ENCODE measurements at places on chromosomes 12 and 14. TPM values are rescaled to one million over a fixed set of nuclear protein-coding genes. Genes with fewer than 3 reads are reported as not detected.

- no peaks in the 10 kb centered on the region for H3K36me3 ChIP-seq
- no peak overlapping the region for H3K4me3 ChIP-seq
- no peaks in the 10 kb centered on the region for H3K27me3 ChIP-seq
- H3K27ac ChIP-seq = peak overlapping the region; percentile 54
These were observed 86.5 kb downstream of the CAND1 start for GRCh38 chr12:67355428-67356379.

- H3K27me3 ChIP-seq = no peaks in the 10 kb centered on the region
- peak; percentile 32 for DNase-seq
- no peak overlapping the region for H3K27ac ChIP-seq
- H3K36me3 ChIP-seq = no peaks in the 10 kb centered on the region
These were observed 30.0 kb downstream of the SLC38A2 start for GRCh38 chr12:46342562-46343033.

- H3K27ac ChIP-seq = no peak overlapping the region
- H3K27me3 ChIP-seq = no peaks in the 10 kb centered on the region
- no peak overlapping the region for H3K4me3 ChIP-seq
- no peak for DNase-seq
These were observed 62.7 kb downstream of the ACTN1 start for GRCh38 chr14:68916358-68916941.

DNA sequence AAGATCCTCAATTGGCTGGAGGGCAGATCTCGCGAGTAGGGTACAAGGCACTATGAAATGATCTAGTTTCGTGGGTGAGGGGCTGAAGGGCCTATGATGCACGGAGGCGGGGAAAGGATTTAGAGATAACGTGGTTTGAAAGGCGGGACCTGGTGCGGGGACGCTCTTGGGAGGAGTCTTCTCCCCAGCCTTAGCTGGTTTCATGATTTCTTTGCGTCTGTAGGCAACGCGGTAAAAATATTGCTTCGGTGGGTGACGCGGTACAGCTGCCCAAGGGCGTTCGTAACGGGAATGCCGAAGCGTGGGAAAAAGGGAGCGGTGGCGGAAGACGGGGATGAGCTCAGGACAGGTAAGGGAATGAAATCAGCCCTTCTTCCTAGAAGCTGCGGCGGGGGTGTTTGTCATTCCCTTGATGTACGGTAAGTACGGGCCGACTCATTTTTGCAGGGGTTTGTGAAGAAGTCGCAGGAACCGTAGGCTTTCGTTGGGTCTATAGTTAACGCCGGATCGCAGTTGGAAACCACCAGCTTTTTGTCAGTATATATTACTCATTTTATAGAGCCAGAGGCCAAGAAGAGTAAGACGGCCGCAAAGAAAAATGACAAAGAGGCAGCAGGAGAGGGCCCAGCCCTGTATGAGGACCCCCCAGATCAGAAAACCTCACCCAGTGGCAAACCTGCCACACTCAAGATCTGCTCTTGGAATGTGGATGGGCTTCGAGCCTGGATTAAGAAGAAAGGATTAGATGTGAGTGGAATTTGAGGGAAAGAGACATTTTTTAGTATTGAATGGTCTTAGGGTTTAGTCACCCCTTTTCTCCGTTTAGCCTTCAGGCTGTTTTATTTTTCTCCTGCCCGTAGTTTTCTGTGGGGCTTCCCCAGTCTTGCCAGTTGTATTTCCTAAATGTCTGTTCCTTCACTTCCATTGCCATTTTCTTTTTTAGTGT is 602 bp downstream of the APEX1 start:
- H3K27me3 ChIP-seq = no peaks in the 10 kb centered on the region
- peaks cover 56% of the 10 kb centered on the region for H3K4me1 ChIP-seq
- H3K36me3 ChIP-seq = no peaks in the 10 kb centered on the region
- DNase-seq = no peak

DNA sequence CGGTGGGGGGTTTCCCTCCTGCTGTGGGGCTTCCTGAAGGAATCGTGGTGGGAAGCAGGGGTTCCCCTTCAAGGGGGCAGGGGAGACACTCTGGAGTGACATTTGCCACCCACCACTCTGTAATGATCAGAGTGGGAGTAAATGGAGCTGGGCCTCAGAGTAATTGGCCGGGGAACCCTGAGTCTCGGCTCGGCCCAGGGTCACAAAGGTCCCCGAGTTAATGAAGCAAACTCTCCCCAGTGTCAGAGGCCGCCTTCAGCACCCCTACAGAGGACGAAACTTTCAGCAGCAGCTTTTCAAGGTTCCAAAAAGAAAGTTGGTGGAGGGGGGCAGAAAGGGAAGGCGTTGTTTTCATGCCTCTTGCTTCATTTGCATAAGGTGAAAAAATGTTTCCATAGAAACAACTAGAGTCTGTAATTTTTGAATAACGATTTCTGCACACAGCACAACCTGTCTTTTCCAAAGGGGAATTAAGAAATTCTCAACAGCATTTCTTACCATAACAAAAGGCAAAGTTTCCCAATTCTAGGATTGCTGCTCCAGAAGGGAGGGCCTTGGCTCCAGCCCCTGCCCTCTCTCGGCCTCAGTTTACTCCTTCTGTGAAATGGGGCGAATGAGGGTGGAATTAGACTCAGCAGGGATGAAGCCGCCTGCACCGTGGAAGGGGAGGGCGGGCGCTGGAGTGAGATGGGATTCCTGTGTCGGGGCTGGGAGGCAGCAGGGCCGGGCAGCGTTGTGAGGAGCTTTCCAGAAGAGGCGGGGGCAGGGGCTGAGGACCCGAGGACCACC is 67.0 kb upstream of the BEGAIN start:
- no peak for DNase-seq
- H3K36me3 ChIP-seq = no peaks in the 10 kb centered on the region
- H3K4me3 ChIP-seq = no peak overlapping the region

GRCh38 chr14:103308717-103309616 is 25.1 kb upstream of the EIF5 start:
- H3K36me3 ChIP-seq = no peaks in the 10 kb centered on the region
- no peak for DNase-seq
- no peak overlapping the region for H3K4me3 ChIP-seq
- no peak overlapping the region for H3K27ac ChIP-seq
- no peaks in the 10 kb centered on the region for H3K27me3 ChIP-seq
- no peaks in the 10 kb centered on the region for H3K4me1 ChIP-seq

DNA sequence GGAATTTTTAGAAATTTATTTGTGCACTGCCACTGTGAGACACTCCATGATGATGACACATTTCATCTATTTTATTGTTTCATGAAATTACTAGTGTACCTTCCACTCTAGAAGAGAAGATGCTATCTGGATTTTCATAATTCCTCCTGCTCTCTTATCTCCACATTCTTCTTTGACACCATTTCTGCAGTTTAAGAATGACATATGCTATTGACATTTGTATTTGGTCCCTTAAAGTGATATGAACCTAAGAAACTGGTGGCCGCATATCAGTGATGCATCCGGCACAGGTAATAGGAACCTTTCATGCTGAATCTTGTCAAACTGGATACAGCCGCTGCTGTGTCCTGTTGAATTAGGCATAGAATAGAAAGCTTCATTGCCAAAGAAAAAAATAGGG is 696.3 kb downstream of the TMEM121 start:
- DNase-seq = no peak
- no peak overlapping the region for H3K27ac ChIP-seq
- H3K4me3 ChIP-seq = no peak overlapping the region
- H3K4me1 ChIP-seq = no peaks in the 10 kb centered on the region
- H3K36me3 ChIP-seq = no peaks in the 10 kb centered on the region

DNA sequence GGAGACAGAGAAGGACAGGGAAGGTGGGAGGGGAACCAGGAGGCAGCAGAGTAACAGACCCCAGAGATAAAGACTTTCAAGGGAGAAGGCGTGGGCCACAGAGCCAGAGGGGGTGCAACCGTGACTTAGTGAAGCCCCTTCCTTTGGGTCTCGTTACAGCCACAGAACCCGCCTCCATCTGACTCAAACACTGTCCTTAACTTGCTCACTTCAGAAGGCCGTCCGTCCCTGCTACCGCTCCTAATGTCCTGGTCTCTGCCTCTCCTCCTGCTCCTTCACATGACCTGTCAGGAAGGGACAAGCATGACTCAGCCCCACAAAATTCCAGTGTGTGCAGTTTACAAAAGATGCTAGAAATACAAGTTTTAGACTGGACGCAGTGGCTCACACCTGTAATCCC is 18.0 kb downstream of the RIMBP2 start:
- no peak for DNase-seq
- H3K27ac ChIP-seq = no peak overlapping the region
- H3K36me3 ChIP-seq = no peaks in the 10 kb centered on the region
- no peaks in the 10 kb centered on the region for H3K4me1 ChIP-seq

GRCh38 chr14:64971943-64972791 is at the start of gene RAB15:
TSS of gene RAB15 (minus strand) at chr14:64972336. CDS start at chr14:64972076, 260 bp downstream.
- no peaks in the 10 kb centered on the region for H3K27me3 ChIP-seq
- DNase-seq = peak; percentile 32
- no peak within 1 kb of the TSS for H3K27ac ChIP-seq
- peaks cover 16% of the 10 kb centered on the region for H3K4me1 ChIP-seq

- no peaks in the 10 kb centered on the region for H3K27me3 ChIP-seq
- no peaks in the 10 kb centered on the region for H3K4me1 ChIP-seq
- H3K4me3 ChIP-seq = no peak overlapping the region
- DNase-seq = no peak
- no peaks in the 10 kb centered on the region for H3K36me3 ChIP-seq
These were observed 148.0 kb downstream of the PDZRN4 start for GRCh38 chr12:41336041-41336549.

- H3K27ac ChIP-seq = no peak overlapping the region
- H3K4me1 ChIP-seq = no peaks in the 10 kb centered on the region
- no peak overlapping the region for H3K4me3 ChIP-seq
- DNase-seq = no peak
These were observed 473.5 kb downstream of the FOXG1 start for GRCh38 chr14:29240066-29240465.

DNA sequence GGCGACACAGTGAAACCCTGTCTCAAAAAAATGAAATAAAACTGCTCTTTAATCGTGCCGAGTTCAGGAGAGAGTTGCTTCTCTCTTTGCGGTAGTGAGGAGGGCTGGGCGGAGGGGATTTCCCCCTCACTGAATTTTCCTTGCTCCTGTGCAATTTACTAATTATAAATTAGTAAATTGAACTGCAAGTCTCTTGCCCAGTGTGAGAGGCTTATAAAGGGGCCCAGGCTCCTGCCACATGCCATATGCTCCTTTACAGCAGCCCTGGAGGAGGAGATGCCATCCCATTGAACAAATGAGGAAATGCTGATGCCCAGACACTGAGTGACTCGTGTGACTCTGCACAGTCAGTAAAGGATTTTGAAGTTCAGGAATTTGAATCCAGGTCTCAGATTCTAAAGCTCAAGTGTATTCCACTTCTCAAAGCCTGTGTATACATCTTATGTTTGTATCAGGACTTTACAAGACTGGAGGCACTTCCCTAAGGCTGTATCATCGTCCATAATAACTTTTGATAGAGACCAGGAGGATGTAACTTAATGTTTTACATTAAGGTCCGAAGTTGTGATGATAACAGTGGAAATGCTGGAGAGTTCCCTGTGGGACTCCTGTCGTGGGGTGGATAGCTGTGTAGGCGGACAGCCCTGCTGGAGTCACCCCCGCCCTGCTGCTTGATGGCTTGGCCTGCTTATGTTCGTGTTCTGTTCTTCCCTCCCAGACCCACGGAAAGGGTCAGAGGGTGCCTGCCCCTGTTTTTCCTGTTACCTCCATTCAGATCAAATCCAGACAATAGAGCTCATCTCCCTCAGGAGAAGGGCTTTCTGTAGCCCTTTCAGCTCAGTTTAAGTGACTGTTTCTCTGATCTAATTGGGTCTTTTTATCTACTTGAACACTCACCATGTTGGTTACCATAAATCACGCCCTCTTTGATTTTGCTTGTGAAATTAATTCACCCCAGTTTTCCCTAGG is 13.9 kb downstream of the PELI2 start:
- no peak overlapping the region for H3K27ac ChIP-seq
- no peaks in the 10 kb centered on the region for H3K36me3 ChIP-seq
- peaks cover 63% of the 10 kb centered on the region for H3K4me1 ChIP-seq
- no peak overlapping the region for H3K4me3 ChIP-seq
- no peak for DNase-seq
- no peaks in the 10 kb centered on the region for H3K27me3 ChIP-seq

GRCh38 chr12:107379852-107380567 is 286.7 kb upstream of the CRY1 start:
- DNase-seq = no peak
- H3K27ac ChIP-seq = no peak overlapping the region
- H3K27me3 ChIP-seq = no peaks in the 10 kb centered on the region
- no peaks in the 10 kb centered on the region for H3K36me3 ChIP-seq
- H3K4me1 ChIP-seq = no peaks in the 10 kb centered on the region

DNA sequence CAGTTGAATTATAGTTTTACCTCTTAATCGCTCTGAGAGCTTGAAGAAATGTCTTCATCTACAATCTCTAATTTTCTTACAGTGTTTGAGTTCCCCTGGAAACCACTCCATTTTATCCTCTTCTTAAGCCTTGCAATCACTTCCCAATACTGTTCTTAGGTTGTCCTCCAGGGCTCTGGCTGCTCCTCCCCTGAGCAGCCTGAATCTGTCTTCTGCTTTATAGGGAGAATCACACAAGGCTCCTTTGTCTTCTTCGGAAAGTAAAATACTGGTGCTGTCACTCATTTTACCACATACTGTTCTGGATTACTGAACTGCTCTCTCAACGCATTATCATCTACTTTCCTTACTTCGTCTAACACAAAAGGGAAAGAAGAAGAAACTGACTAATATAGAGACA is 133.7 kb downstream of the MDGA2 start:
- H3K4me1 ChIP-seq = no peaks in the 10 kb centered on the region
- H3K36me3 ChIP-seq = no peaks in the 10 kb centered on the region
- no peak for DNase-seq
- no peak overlapping the region for H3K27ac ChIP-seq
- no peaks in the 10 kb centered on the region for H3K27me3 ChIP-seq

OLR1 gene
- total RNA-seq = 0.26 TPM
